NCI-H1694 treated with DMSO at 0.1 percent for 48 hours (cell line): ENCODE measurements at places on chromosomes 2 and 18.

- no peak for DNase-seq
Measured at GRCh38 chr2:33278245-33278943, 198.1 kb upstream of the RASGRP3 start.

- no peak for DNase-seq
Measured at GRCh38 chr2:181354626-181355025, 102.6 kb upstream of the ITGA4 start.

DNA sequence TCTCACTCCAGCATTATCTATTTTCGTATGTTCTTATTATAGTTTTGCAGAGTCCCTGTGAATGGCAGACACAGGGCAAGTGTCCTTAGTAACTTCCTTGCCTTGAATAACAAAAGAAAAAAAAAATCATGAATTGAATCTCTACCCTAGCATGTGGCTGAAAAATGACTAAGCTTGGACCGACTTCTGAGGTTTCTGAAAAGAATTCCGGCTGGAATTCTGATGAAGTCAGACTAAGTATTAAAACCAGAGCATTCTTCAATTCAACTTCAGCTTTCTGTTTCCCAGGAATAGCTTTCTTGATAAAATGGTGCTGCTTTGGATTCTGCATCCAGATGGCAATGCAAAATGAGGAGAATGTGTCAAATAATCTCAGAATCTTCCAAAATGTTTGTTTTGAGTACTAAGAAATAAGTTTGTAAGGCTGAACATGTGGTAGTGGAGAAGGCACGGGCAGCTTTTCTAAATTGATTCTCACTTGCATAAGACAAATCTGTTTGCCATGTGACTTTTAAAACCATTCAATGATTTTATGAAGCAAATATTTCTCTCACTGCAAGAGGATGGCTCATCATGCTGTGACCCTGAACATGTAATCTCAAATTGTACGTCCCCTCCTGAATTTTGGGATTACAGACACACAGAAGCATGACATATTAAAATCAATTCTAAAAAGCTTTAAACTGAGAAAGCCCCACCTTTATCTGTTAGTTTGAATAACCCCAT lies 1462.8 kb upstream of the LRRTM1 start:
- DNase-seq = no peak

DNA sequence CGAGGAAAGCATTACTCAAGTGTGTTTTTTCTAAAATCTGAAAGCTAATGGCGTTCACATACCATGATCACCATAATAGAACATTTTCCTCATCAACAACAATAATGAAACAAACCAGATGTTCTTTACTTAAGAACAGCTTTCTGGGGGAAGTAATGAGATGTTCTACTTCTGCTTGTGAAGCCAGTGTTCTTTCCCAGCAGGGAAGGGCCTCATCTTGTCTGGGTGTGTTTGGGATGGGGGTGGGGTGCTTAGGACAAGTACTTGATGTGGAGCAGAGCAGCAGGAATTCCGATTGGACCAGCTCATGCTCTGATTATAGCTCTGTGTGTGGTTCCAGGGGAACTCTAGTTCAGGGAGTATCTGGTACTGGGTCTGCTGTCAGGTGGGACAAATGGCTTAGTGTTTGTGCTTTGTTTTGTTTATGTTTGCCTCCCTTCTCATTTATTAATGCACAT lies 163.0 kb upstream of the NOSTRIN start:
- no peak for DNase-seq

GRCh38 chr2:15845737-15846405 lies 94.5 kb upstream of the MYCN start:
- no peak for DNase-seq

- DNase-seq = no peak
Measured at GRCh38 chr2:227370791-227371312, 8.3 kb downstream of the TM4SF20 start.

GRCh38 chr2:162824304-162824703 lies 14.3 kb downstream of the KCNH7 start:
- DNase-seq = no peak

GRCh38 chr18:27185025-27185763 lies at the start of gene CHST9:
CHST9 (minus strand) TSS chr18:27185308; CDS start chr18:27142809, 42,499 bp downstream.
- DNase-seq = no peak

DNA sequence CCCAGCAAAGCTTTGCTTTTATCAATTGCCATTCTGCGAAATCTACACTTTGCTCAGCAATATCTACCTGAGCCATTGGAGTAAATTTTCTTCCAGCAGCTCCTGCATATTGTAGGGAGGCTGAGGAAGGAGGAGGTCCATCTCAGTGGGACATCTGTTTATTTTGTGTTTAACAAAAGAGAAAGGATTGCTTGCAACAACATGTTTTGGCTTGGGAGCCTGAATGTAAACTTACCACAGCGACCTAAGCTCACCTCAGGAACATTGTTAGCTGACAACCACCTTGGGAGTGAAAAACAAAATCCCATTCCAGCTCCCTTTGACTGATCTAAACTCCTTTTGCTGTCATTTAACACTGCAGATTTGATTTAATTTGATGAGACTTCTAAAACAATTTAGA lies 356.1 kb downstream of the SS18 start:
- no peak for DNase-seq

DNA sequence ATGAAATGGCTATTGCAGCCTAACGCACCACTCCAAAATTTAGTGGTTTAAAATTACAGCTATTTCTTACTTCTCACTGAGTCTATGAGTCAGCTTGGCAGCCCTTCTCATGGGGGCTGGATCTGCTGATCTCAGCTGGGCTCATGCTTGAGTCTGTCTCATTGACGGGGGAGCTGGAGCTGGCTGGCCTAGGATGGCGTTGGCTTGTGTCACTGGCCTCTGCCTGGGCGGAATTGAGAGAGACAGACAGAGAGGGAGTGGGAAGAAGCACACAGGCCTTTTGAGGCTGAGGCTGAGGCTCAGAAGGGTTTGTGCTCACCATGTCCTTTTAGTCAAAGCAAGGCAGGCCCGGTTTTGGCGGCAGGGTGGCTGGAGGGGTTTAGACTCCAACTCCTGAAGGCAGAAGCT lies 412.1 kb upstream of the MYT1L start:
- DNase-seq = peak; percentile 74

- no peak for DNase-seq
Measured at GRCh38 chr2:230417436-230417835, 1.4 kb downstream of the SP100 start.

DNA sequence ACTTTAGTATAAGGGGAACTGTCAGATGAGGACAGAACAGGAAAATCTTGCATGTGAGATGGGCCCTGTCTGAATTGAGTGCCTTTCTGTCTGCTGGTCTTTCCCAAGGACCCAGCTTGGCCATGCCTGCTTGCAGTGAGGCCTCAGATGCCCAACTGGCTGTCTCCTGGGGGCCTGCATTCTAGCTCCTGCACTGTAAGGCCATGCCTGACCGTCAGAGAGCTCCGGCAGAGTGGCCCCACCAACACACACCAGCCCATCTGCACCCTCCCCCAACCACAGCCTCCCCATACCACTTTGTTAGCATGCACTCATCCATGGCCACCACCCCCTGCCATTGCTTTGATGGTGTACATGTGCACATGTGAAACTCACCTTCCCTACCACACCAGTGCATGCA lies 190.4 kb upstream of the RPRM start:
- no peak for DNase-seq

GRCh38 chr2:42789751-42790150 lies 2.6 kb downstream of the HAAO start:
- no peak for DNase-seq

- no peak for DNase-seq
Measured at GRCh38 chr18:11494107-11494506, 115.3 kb upstream of the SLC35G4 start.

- no peak for DNase-seq
Measured at GRCh38 chr2:196935432-196935831, 8.9 kb upstream of the PGAP1 start.

GRCh38 chr2:25590921-25591505 lies 82.4 kb downstream of the DTNB start:
- no peak for DNase-seq

DNA sequence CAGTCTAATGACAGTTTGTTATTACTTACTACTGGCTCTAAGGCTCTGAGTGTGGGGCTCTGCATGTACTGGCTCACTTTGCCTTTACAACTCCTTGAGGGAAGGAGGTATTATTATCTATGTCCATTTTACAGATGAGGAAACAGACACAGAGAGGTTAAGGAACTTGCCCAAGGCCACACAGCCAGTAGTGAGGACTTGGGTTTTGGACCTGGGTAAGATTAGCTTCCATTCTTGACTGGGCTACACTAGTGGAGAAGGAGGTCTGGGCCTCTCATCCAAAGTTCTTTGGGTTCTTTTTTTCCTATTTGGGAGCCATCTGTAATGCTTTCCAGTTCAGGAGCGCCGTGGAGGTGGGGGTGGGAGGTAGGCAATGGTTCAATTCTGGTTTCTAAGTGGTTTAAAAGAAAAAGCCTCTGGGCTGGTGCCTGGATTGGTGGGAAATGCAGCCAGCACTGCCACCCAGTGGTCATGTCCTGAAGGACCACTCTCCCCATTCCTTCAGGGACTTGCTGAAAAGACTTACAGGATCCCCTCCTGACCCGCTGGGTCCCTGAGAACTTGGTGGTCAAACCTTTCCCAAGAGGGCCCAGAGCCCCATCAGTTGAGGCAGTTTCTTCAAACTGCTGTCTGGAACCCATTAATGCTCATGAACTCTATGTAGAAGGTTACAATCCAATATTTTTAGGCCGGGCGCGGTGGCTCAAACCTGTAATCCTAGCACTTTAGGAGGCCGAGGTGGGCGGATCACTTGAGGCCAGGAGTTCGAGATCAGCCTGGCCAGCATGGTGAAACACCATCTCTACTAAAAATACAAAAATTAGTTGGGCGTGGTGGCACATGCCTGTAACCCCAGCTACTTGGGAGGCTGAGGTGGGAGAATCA lies 38.6 kb upstream of the NOTO start:
- DNase-seq = peak; percentile 59

DNA sequence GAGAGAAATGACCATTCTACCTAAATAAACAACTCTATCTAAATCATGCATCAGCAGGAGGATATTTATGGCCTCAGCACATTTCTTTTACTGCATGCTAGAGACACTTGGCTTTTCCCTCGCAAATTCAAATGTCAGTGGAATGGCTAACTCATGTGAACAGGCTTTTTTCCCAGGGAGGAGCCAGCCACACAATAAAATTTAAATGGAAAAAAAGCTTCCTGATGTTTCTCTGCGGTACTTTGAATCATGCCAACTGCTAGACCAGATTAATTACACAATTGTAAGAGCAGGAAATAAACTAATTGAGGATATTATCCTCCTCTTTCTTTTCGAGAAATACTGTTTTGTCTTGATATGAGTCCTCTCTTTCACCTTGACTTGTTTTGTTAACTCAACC lies 676.3 kb downstream of the IRS1 start:
- no peak for DNase-seq

DNA sequence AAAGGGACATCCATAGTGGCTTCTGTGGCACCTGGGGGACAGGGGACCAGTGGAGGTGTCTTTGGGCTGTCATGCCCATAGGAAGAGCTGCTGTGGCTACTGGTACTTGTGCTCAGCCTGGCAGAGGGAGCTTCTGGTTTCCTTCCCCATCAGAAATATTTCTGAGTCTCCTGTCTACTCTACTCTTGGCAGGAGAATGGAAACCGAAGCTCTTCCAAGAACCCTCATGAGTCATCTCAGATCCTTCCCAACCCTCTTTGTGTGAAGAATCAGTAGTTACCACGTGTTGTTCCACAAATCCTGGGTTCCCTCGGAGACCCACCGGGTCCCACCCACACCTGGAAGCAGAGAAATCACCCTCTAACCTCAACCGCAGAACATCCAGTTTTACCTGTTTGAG lies 234.9 kb downstream of the FHOD3 start:
- no peak for DNase-seq

GRCh38 chr2:108271691-108272253 lies 16.9 kb upstream of the SULT1C2 start:
- no peak for DNase-seq

GRCh38 chr2:230930149-230930780 lies 5.2 kb upstream of the GPR55 start:
- DNase-seq = no peak

GRCh38 chr18:66560094-66560493 lies 43.8 kb downstream of the CDH19 start:
- DNase-seq = peak; percentile 3

DNA sequence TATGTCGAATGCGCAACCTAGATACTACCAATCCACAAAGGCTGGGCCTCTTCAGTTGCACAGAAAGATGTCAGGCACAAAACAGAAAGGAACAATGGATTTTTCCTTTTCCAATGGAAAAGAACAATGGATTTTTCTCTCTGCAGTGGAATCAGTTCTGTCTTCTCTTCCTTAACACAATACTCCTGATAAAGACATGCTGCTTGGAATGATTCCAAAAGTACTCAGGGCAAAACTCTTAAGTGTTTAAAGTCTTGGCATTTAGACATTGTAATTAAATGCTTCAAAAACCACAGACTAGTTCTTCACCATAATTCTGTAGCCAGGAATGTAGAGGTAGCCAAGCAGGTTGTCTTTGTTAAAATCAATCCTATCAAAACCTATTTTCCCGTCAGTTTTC lies 46.7 kb upstream of the FLACC1 start:
- DNase-seq = no peak

GRCh38 chr2:181153886-181154285 lies 173.5 kb downstream of the UBE2E3 start:
- DNase-seq = no peak

DNA sequence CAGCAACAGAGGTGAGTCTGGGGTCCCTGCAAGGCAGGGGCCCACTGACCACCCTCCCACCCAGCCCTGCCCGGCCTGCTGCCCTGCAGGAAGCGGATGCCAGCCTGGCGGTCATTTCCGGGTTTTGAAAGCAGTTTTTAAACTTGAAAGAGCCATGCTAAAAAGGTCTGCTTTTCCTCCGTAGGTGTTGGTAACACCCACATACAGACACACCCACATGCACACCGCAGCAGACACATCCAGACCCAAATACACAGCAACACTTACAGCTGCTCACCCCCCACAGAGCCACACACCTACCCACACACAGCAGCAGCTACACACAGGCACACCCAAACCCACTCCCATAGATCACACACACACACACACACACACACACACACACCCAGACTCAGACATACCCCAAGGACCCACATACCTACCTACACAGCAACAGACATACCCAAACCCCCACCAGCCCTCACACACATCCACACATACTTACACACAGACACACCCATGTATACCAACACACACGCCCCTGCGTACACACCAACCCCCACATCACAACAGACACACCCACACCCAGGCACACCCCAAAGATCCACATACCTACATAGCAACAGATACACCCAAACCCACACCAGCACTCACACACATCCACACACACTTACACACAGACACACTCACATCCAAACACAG lies 7.6 kb downstream of the ZFP36L2 start:
- DNase-seq = no peak

DNA sequence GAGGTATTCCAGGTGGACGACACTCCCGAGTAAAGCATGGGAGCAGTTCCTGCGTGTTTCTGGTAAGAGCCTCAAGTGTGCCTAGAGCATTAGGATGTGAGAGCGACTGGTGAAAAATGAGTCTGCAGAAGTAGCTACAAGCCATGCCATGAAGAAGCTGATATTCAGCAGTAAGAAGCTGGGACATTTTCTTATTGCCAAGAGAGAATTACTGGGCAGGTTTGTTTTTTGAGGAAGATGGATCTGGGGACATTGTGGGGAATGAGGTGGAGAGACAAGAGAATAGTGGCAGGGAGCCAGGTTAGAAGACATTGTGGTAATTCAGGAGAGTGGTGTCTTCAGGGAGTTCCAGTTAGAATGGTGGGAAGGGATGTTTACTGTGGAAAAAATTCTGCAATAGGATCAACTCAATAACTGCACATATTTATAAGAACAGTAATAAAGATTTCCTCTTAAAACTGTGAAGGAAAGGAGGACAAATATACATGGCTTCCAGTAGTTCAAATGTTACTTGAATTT lies 38.2 kb downstream of the CRIM1 start:
- DNase-seq = no peak
